ENCODE measurements at places on chromosomes 12 and 14. TPM values are rescaled to one million over a fixed set of nuclear protein-coding genes. Genes with fewer than 3 reads are reported as not detected.

PRPH gene
- total RNA-seq = 6.9 TPM

DNA sequence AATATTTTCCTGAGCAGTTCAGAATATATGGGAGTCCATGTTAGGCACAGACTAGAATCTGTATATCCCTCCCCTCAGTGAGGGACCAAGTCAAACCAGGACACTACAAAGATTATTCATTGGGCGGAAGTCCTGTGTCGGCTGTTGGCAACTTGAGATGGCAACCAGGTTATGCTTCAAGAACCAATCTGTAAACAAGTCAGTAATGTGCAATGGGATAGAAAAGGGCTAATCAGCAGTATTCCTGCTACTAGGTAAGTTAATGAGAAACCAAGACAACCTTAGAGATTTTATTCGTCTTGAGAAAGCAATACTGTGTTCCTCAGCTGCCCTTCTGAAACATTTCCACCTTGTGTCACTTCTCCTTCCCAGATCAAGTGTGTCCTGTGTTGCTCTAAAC, 26.4 kb downstream of the ARG2 start:
- DNase-seq = no peak

DCP1B gene
- total RNA-seq = 9.6 TPM

PLEKHG7 gene
- not detected for total RNA-seq

DCTN2 gene
- 149 TPM for total RNA-seq

ATP5F1B gene
- 710 TPM for total RNA-seq

DNA sequence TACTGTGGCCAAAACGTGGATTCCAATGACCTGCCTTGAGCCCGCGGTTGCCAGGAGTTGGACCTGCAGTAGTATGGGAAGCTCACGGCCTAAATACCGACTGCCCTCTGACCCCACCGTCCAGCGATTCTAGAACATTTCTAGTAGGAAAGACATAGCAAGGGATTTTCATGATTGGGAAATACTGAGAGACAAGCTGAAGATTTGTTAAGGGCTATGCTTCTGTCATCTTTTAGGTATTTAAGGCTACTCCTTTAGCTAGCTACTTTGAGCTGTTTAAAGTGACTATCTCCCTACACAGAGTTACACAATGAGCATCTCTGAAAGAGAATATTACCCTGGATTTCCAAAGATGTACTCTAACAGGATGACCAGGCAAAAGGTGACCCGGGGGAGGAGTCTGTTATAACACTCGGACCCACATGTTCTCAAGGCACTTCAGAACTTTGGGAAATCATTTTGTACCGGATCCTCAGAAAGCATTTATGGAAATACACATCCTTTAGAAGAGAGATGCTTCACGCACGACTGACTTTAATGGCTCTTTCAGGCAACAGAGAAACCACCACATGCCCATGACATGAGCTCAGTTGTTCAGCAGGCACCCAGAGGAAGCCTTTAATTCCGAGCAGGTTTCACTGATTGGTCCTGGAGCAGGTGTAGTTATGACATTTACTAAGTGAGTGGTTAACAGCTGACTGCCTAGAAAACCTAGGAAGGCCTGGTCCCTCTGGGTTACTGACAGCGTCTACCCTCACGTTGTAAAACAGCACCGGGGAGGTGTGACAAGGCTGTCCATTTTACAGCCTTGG, 4.2 kb downstream of the BAG5 start:
- DNase-seq = no peak

KLHL33 gene
- not detected for total RNA-seq
